Caudate nucleus (tissue), 63 donors: ENCODE measurements at places on chromosomes 12 and 14.

- no peak for DNase-seq
These were observed 52.7 kb downstream of the FOXN3 start for GRCh38 chr14:89364316-89364715.

- DNase-seq = no peak
These were observed 14.3 kb downstream of the JDP2 start for GRCh38 chr14:75442166-75442565.

DNA sequence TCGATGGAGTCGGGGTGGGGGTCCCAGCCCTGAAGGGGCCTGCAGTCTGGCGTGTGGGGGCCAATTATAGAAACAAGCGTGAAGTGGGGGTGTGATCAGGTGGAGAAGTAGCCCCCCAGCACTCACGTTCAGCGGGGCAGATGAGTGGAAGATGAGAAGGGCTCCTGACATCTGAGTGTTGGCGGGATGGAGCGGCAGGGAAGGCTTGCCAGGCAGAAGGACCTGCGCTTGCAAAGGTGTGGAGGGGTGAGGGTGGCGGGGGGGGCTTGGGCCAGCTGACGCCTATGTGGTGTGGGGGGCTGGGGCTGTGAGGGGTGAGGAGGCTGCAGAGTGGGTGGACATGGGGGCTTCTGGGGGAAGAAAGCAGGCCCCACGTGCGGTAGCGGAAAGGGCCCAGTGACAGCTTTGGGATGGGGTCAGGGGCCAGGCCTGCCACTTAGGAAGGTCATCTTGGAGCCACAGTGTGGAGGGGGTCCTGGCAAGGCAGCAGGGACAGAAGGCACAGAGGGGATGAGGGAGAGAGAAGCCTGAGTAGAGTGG lies 22.2 kb upstream of the BEGAIN start:
- no peak for DNase-seq

GRCh38 chr14:34536951-34537676 lies 2.4 kb downstream of the EAPP start:
- no peak for DNase-seq

DNA sequence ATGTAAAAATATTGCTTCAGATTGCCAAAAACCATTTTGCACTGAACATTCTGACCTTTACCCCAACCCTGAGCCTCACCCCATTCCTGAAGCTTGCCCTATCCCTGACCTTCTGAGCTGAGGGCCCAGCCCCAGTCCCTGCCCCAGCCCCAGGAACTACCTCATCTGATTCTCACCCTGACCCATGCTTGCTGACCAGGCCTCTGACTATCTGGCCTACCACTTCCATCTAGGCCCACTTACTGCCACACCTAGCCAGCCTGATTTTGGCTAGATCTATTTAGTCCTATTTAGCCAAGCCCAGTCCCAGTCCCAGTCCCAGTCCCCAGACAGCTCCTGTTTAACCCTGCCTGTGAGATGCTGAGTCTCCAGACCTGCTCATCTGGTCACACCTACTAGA lies 33.6 kb downstream of the OR10P1 start:
- no peak for DNase-seq

DNA sequence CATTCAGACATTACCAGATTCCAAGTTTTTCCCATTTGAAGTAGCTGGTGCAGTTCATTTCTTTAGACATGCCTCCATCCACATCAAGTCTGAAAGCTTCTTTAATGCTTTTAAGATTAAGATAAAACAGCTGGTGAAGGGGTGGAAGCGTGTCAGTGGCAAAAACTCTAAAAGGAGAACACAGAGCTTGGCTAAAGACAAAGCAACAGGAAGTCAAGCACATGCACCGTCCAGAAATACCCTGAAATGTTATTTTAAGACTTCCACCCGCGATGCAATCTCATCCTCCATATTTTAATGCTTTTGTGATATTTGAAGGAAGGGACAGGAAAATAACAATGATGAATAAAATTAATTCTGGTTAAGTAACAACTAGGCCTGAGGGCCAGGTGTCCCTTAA lies 31.8 kb downstream of the PPM1H start:
- DNase-seq = no peak

DNA sequence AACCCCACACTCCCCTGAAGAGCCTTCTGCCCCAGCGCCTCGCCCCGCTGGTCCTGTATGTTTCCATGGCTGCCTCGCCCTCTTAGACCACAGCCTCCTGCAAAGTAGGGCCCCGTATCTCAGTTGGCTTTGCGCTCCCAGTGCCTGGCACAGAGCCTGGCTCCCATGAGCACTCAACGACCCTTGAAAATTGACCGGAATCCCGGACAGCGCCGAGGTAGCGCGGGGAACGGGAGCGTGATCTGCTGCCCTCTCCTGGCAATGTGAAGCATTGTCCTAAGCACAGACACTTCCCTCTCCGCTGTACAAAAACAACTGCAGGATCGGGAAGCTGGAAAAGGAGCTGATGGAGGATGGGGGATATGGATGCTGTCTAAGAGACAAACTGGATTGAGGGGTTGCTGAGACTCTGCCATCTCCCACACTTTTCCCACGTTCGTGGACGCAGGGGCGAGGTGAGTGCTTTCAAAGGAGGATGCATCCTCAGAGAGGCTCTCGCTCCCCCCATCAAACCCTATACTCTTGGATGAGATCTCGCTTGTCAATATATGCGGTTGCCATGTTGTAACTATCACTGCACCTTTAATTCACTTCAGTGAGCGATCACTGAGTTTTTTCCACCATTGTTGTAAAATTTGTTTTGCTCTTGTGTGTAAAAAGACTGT lies 10.7 kb upstream of the FKBP4 start:
- peak; percentile 44 for DNase-seq

- DNase-seq = peak; percentile 13
These were observed 67.6 kb downstream of the FOXN3 start for GRCh38 chr14:89349171-89350008.

GRCh38 chr14:39762576-39763401 lies 330.6 kb upstream of the FBXO33 start:
- no peak for DNase-seq

- no peak for DNase-seq
These were observed 14.3 kb downstream of the MAP3K12 start for GRCh38 chr12:53484686-53485575.

- no peak for DNase-seq
These were observed 18.9 kb downstream of the NID2 start for GRCh38 chr14:52049721-52050588.

- no peak for DNase-seq
These were observed 53.8 kb upstream of the NPFF start for GRCh38 chr12:53560912-53561589.

DNA sequence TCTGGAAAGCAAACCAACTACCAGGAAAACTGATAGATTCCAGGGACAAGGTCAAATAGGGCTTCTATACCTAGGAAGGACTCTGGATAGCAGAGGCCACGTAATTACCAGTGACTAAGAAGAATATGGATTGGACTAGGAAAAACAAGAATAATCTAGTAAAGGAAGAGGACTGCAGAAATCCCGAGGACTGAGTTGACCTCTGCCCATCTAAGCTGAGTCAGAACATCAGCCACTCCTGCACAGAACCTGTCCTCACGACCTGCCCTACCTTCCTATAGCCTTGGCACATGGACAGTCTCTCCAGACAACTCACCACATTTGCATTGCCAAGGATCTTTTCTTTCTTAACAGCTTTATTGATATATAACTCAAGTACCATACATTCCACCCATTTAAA lies 2.3 kb downstream of the OR6J1 start:
- DNase-seq = no peak

- no peak for DNase-seq
These were observed 11.7 kb upstream of the OTX2 start for GRCh38 chr14:56821805-56822610.

DNA sequence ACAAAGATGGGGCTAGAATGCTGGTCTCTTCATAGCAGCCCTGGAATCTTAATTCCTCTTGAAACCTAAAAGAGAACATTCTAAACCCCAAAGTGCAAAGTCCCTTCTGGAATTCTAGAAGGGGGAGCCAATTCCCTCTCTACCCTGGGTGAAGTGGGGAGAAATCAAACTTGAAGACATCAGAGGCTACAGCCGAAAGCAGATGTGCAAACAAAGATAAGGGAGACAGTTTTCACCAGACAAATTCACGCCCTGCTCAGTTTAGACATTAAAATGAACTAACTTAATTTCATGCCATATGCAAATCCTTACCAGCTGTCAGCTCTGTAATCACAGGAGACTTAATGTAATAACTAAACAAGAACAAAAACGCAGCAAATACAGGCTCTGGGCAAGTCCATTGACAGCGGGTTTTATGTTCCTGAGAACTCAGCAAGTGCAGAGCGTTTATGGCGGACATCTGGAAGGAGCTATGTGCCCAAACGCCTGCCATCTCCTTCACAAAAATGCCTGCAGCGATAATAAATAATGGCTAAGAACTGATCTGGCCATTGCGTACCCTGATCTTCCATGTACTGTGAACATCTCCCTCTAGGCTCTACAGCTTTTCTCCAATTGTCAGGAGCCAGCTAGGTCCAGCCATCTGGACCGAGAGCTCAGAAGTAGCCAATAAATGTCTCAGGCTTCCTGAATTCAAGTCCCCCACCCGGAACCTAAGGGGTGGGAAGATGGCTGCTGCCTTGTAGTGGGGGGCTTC lies 19.1 kb upstream of the FICD start:
- no peak for DNase-seq

GRCh38 chr14:56273155-56273554 lies 154.9 kb downstream of the PELI2 start:
- no peak for DNase-seq

- no peak for DNase-seq
These were observed 33.9 kb upstream of the PPM1A start for GRCh38 chr14:60215127-60215444.

GRCh38 chr12:16086462-16086861 lies 175.3 kb downstream of the DERA start:
- DNase-seq = no peak

- DNase-seq = no peak
These were observed 164.5 kb downstream of the TMTC3 start for GRCh38 chr12:88306471-88307069.

DNA sequence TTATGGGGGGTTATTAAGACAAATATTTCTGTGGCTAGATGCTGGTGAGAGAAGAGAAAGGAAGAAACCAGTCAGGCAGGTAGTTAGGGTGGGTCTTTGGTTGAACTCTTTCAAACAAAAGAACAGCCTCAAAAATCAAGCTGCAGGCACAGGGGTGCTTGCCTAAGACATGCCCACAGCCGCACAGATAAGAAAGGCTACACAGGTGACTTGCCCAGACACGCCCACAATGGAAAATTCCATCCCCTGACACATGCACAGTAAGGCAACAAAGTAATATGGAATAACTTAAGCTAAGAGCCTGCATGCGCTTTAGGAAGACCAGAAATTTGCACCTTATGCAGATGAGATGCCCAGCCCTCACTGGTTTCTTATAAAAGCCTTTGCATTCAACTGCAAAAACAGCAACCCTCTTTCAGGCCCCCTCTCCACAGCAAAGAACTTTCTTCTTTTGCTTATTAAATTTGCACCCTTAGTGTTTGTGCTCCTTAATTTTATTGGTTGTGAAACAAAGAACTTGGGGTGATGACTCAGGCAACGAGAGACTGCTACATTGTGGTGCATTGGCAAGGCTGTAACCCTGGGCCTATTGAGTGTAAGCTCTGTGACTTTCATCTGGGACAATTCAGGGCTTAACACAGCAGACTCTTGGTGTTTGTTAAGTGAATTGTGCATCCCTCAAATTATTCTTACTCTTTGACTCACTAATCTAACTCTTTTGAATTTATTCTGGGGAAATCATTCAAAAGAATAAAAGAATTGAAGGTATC lies 149.4 kb downstream of the RPAP3 start:
- no peak for DNase-seq

DNA sequence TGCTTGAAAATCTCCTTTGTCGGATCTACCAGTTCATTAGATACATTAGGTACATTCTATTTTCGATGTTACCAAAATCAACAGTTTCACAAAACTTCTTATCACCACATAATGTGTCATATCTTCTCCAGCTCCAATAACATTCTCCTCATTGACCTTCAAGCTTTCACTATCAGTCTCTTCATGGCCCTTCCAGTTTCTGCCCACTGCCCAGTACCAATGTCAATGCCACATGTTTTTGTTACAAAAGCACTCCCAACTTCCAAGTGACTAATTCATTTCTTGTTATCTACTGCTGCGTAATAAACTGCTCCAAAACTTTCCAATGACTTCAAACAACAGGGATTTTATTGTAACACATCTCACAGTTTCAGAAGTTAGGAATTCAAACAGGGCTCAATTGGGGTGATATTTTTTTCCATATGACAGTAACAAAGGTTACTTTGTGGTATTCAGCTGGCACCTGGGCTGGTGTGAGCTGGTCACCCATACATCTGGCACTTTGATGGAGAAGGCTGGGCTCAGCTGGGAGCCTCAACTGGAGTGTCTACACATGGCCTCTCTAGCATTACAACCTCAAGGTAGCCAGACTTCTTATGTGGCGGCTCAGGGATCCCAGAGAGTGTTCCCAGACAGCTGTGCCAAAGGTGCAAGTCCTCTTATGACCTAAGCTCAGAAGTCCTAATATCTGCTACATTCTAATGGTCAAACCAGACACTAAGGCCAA lies 6.1 kb downstream of the OR5AU1 start:
- no peak for DNase-seq

GRCh38 chr12:50936821-50937530 lies 15.4 kb upstream of the HIGD1C start:
- no peak for DNase-seq

GRCh38 chr14:100312877-100313400 lies 6.7 kb upstream of the SLC25A29 start:
- DNase-seq = no peak

GRCh38 chr14:38629412-38629811 lies 373.5 kb upstream of the CLEC14A start:
- DNase-seq = no peak

GRCh38 chr14:105316577-105316941 lies 2.0 kb downstream of the PACS2 start:
- no peak for DNase-seq
